Thyroid gland (tissue), 4 donors: ENCODE measurements at places on chromosomes 3 and 15. TPM values are rescaled to one million over a fixed set of nuclear protein-coding genes. Genes with fewer than 3 reads are reported as not detected.

The ZDHHC23 gene
- 31.1 TPM for total RNA-seq

The GABRR3 gene
- total RNA-seq, result not detected

The MASP1 gene
- total RNA-seq, result 11.6 TPM

The NDUFAF3 gene
- total RNA-seq, result 120 TPM

GRCh38 chr3:3196148-3196861, 16.8 kb upstream of the CRBN start:
- DNase-seq, result no peak

DNA sequence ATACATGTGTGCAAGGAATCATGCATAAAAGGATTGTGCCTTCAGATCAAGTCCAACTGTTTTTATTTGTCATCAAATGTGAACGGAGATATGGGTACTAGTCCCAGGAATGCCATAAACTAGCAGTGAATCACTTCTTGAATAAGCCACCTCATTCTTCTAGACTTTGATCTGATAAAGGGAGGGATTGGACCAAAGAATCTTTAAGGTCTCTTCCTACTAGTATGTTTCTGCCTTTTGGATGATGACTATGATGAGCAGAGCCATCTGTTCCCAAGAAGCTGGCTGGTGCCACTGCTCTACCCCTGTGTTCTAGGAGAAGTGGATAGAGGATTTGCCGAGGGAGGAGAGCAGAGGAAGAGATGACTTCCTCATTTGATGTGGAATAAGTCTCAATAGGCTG, 28.8 kb upstream of the UACA start:
- DNase-seq, result no peak

- DNase-seq, result peak; percentile 55
These were observed 688 bp downstream of the SETD5 start for GRCh38 chr3:9397906-9398699.

- DNase-seq, result no peak
These were observed 461.3 kb downstream of the AGBL1 start for GRCh38 chr15:86540840-86541467.

DNA sequence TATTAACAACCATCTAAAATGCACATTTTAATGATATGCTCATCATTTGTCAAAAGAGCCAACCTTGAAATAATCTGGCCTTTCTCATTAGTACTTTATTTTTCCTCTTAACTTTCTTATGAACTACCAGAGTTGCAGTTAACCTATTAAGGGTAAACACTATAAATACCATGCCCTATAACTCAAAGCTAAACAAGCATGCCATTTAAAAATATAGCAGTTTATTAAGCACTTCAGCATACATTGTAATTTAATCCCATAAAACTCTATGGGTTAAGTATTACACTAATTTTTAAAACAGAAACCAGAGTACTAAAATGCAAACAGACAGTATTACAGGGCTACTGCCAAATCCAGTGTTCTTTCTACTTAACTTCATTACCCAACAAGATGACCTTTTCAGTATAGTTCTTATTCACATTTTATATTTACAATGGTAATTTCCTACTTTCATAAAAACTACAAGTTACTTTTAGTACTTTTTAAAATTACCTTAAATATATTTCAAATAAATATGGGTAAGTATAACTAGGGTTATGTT, 11.8 kb downstream of the NPTN start:
- no peak for DNase-seq

GRCh38 chr3:33834096-33834453, 35.6 kb downstream of the PDCD6IP start:
- no peak for DNase-seq

- DNase-seq, result no peak
These were observed 236.1 kb downstream of the NEK10 start for GRCh38 chr3:27133060-27133459.

GRCh38 chr15:51107612-51108011, 12.9 kb upstream of the TNFAIP8L3 start:
- no peak for DNase-seq

- no peak for DNase-seq
These were observed 22.5 kb upstream of the SPTSSB start for GRCh38 chr3:161393803-161394202.

- no peak for DNase-seq
These were observed 478.7 kb upstream of the UBE2E2 start for GRCh38 chr3:22724420-22724819.

DNA sequence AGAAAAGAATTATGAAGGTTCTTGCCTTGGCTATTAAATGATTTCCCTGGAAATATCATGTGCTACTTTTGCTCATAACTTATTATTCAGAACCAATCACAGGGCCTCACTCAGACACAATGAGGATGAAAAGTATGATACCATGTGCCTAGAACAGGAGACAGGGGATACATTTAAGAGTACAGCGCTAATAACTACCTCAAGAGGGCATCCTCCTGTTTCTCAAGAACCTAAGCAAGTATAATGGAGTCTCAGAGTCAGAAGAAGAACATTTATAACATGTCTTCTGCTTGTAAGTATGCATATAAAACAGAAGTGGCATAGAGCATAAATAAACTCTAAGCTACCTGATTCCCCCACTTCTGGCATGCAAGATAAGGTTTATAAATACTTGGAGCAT, 125.4 kb upstream of the MME start:
- DNase-seq, result no peak

DNA sequence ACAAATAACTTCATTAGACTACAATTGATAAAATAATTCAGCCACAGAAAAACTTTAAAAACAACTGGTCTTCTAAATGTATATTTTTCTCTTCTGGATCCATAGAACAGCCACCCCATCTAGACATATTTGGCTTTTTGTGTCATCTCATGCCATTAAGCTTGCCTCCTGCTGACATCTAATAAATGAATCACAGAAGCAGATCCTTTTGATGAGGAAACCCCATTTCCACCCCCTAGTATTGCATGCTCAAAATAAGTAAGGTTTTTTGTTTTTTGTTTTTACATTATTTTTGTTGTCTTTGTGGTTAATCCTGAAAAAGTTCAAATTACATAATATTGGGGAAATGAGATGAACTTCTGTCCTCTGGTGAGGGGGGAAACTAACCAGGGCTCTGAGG, 94.8 kb downstream of the DUT start:
- no peak for DNase-seq

DNA sequence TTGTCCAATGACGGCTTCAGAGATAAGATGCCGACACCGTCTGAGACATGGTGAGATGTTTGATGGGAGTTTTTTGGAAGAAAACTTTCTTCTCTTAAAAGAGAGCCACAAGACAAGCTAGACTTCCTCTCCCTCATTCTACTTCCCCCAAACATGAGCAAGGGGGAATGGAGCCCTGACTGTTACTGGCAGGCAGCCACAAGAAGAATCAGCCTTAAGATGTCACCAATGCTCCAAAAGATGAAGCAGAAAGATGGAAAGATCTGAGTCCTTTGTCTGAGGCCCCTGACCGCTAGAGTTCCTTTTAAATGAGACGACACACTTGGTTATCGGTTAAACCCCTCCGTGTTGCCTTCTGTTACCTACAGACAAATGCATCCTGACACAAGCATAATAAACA, 108.7 kb downstream of the ST8SIA2 start:
- no peak for DNase-seq

DNA sequence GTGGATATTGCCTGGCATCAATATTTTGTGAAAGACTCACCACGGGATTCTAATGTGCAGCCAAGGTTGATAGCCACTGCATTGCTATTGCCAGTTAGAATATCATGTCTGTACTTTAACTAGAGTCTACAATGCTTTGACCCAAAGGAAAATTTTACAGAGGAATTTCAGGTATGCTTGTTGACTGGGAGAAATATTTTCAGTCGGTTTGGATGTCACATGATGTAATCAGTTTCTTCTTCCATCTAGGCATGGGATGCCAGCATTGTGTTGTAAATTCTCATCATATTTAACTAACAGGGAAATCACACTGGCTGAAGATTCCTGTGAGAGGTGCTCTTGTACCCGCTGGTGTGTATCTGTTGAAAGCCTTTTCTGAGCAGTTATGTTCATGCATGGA, 508.9 kb upstream of the ADAMTS9 start:
- peak; percentile 9 for DNase-seq
